ENCODE measurements at places on chromosomes 2 and 18.

DNA sequence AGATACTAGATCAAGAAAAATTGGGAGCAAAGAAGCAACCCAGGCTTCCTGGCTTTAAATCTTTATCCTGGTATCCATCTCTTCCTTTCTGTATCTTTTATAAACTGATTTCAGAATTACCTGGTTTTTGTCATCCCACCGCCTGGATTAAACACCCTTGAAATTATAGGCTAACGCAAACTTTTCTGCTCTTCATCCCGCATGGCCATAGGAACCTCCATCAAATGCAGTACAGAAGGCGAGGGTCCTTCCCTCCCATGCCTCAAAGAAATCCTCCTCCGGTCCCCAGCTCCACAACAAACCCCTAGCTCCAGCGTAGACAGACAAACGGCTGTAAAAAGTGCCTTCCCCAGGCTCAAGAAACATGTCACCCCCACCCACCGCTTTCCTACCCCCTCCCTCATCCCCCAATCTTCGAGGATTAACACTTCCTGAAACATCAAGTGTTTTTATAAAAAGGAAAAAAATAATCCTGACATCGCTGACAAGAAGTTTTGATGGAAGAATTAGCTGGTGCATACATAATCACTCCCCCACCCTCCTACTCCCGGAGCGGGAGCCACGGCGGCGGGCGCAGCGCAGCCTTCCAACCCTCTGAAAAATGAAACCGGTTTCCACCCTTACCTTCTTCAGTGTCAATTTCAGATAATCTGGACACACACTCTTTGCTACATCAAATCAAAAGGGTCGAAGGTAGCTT is 7.6 kb downstream of the DLX1 start:
- no peak for DNase-seq

- DNase-seq: no peak
Measured at GRCh38 chr2:238023608-238024007, 37.2 kb upstream of the SCLY start.

GRCh38 chr18:59200787-59201186 is 19.2 kb upstream of the GRP start:
- DNase-seq: no peak

- DNase-seq: no peak
Measured at GRCh38 chr2:192515937-192516336, 321.2 kb upstream of the TMEFF2 start.

GRCh38 chr2:26709323-26710110 is 17.0 kb downstream of the KCNK3 start:
- DNase-seq: no peak

DNA sequence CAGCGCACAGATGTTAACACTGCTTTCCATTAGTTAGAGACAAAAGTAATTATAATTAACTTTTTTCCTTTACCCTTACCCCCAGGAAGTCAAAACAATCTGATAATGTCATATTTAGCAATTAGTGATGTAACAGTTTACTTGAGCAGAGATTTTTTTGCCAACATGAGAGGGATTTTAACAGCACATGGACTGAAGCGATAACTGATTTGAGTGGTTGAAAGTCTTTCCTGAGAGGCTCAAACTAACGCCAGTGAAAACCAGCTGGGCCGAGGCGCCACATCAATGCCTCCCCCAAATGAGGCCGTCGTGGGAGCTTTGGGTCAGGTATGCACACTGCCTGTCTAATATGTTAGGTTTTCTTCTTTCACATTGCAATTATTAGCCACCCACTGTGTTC is 469.9 kb upstream of the SMIM21 start:
- no peak for DNase-seq

DNA sequence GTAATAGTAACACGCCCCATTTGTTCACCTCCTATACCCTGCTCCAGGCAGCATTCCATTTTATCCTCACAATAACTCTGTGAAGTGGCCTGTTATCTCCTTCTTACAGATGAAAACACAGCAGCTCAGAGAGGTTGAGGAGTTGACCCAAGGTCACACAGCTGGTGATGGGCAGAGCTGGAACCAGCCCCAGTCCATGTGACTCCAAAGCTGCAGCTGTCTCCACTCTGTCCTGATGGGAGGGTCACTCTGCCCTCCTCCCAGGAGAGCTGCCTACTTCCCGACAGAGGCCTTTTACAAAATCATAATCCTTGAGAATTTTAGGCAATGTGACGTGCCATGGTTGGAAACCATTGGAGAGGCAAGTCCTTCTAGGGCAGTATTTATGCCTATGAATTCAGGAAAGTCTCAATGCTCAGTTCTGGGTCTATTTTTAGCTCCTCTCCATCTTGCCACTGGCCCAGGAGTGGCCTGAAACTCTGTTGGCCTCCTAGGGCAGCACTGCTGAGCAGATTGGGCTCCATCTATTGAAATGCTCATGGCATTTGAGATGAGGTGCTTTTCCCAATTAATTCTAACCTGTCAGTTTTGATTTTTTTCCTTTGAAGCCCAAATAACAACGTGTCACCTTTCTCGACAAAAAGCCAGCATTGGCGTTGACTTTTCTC is 162.0 kb upstream of the MSH6 start:
- DNase-seq: no peak

GRCh38 chr2:186909095-186909494 is 60.1 kb upstream of the ZSWIM2 start:
- DNase-seq: no peak

GRCh38 chr2:47551800-47552525 is 149.0 kb downstream of the MSH2 start:
- no peak for DNase-seq

GRCh38 chr2:2635025-2635528 is 304.0 kb upstream of the MYT1L start:
- DNase-seq: no peak

GRCh38 chr2:201709747-201710146 is 11.3 kb upstream of the MPP4 start:
- DNase-seq: no peak

All from fibroblast of skin of left quadriceps (primary cell).